ENCODE measurements at places on chromosomes 6 and 20.
A peak's percentile ranks its signal among the peaks of the same experiment; 100 is the strongest.

DNA sequence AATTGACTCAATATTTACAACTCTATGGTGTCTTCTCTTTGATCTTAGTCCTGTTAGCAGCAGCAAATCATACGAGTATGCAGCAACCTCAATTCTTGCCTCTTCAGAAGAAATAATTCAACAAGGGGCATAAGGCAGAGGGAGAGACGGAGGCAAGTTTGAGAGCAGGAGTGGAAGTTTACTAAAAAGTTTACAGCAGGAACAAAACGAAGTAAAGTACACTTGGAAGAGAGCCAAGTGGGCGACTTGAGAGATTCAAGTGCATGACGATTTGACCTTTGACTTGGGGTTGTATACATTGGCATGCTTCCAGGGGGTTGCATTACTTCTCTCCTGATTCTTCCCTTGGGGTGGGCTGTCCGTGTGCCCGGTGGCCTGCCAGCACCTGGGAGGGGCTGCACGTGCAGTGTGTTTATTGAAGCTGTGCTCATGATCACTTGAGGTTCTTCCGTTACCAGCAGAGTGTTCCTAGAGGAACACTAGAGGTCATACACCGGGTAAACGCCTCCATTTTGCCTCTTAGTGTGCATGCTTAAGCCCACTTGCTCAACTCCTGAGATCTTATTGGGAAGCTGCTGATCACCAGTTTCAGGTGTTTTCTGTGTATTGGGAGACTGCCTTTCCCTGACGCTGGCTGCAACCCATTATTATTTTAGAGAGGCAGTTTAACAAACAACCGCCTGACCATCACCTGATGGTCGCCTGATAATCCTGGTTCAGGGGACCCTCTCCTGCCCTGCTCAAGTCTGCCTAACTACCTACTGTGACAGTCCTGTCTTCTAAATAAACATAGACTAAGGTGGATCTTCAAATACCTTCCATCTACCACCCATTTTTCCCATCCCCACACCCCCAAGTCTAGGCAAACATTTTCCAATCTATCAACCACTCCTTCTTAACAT, 172.4 kb upstream of the MYLIP start:
- DNase-seq: peak; percentile 81

GRCh38 chr20:14434384-14435136, 97.1 kb upstream of the FLRT3 start:
- DNase-seq: no peak

GRCh38 chr6:51265426-51265825, 446.8 kb downstream of the TFAP2B start:
- DNase-seq: no peak

GRCh38 chr6:106750142-106750918, 121.0 kb downstream of the QRSL1 start:
- DNase-seq: no peak

GRCh38 chr6:137543114-137543513, 48.9 kb upstream of the OLIG3 start:
- no peak for DNase-seq

DNA sequence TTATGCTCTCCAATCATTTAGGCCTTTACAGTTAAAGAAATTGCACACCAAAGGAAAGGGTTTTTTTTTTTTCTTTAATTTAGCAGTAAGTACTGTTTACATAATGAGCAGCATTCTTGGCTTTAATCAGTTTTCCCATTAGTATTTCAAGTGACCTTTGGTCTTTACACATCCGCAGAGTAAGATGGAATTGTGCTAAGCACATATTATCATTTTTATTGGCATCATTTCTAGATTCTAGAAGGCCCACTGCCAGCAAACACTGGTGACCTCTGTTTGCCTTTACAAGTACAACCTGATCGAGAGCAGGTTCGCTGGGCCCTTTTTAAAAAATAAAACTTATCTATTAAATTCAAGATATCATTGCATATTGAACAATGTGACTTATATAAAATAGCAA, 104.3 kb downstream of the ADGRG6 start:
- DNase-seq: no peak

DNA sequence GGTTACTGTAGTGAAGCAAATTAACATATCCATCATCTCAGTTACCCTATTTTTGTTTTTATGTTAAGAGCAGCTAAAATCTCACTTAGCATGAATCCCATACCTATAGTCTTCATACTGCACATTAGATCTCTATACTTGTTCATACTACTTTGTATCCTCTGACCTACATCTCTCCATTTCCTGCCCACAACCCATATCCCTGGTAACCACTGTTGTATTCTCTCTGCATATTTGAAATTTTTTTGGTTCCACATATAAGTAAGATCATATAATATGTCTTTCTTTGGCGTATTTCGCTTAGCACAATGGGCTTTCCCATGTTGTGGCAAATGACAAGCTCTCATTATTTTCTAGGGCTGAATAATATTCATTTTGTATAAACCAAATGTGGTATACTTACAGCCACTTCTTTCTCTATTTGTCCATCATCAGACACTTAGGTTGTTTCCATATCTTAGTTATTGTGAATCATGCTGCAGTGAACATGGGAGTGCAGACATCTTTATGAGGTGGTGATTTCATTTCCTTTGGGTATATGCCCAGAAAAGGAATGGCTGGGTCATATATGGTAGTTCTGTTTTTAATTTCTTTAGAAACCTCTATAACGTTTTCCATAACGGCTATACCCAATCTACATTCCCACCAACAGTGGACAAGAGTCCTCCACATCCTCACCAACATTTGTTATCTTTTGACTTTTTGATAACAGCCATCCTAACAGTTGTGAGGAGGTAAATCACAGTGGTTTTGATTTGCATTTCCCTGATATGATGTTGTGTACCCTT, 39.8 kb downstream of the BACH2 start:
- no peak for DNase-seq

GRCh38 chr6:32609731-32610640, 20.3 kb upstream of the HLA-DRB1 start:
- peak; percentile 92 for DNase-seq

- no peak for DNase-seq
Measured at GRCh38 chr6:82893889-82894652, 171.6 kb downstream of the UBE3D start.

- no peak for DNase-seq
Measured at GRCh38 chr6:30493643-30494250, 4.4 kb downstream of the HLA-E start.

DNA sequence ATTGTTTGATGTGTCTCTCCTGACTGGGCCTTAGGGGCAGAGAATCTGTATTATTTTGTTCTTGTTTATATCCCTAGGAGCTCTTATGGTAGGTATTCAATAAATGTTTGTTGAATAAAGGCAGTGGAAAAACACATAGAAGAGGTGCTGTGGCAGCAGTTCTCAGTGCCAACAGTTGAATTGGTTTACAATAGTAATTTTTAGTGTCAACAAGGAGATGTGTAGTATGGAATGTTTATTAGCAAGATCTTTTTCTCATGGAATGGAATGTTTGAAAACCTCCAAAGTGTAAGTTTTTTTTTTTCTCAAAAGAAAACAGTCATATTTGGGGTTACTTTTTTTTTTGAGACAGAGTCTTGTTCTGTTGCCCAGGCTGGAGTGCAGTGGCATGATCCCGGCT, 28.0 kb downstream of the ASXL1 start:
- no peak for DNase-seq

GRCh38 chr6:52914516-52914915, 5.0 kb upstream of the GSTA3 start:
- no peak for DNase-seq

DNA sequence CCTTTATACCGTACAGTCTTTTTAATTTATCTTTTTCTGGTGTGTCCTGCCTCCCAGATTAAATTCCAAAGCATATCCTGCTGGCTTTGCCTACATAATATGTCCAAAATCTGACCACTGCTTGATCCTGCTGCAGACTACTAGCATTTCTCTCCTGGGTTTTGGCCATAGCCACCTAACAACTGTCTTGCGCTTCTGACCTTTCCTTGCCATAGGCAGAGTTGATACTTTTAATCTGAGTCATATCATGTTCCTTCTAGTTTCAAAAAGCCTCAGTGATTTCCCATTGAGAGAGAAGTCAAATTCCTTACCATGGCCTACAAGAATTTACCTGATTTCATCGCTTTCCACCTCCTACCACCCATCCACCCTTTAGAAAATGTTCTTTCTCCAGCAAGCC, 104.8 kb downstream of the BCKDHB start:
- DNase-seq: no peak

DNA sequence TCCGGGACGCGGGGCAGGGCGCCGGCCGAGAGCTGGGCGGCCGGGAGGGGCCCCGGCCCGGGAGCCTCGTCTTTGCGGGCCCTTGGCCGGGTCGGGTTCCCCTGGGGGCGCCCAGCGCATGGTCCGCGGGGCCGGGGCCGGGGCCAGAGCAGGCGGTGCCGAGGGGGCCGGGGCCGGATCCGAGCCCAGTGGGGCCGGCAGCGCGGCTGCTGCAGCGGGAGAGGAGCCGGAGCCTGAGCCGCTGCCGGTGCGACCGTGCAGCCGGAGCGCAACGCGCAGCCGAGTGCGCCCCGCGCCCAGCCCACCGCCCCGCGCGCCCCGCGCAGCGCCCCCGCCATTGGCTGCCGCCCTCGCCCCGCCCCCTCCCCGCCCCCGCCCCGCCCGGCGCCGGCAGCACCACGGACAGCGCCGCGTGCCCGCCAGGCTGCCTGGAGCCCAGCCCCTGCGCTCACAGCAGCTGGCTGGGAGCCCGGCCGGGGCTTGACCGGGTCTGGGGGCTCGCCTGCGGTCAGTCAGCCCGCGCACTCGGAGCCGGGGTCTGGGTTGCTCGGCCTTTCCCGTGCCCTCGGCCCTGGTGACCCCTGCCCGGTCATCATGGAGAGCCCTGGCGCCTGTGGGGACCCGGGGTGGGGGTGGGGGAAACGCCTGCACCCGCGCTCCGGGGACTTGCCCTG, at the start of gene HRH3:
TSS of gene HRH3 (minus strand) at position 287 of the 674 bp plus-strand sequence. CDS start 308 bp downstream, outside the sequence.
- peak; percentile 67 for DNase-seq

GRCh38 chr6:44456070-44456965, 68.8 kb downstream of the CDC5L start:
- no peak for DNase-seq

DNA sequence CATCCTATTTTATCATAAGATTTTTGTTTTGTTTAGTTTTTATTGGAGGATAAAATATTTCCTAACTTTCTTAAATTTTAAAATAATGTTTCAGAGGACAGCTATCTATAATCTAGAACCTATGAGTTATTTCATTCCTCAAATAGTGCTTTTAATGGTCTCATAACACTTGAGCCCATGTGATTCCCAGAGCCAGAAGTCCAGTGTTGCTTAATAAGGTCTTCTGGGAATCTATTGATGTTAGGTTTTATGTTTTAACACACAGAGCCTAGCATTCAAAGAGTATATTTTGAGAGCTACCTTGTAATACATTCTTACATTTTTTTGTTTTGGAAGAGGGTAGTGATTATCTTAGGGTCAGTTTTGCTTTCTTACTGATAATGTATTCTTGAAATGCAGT, 200.2 kb downstream of the CENPW start:
- no peak for DNase-seq

- no peak for DNase-seq
Measured at GRCh38 chr6:68633972-68634725, 933 bp upstream of the ADGRB3 start.

DNA sequence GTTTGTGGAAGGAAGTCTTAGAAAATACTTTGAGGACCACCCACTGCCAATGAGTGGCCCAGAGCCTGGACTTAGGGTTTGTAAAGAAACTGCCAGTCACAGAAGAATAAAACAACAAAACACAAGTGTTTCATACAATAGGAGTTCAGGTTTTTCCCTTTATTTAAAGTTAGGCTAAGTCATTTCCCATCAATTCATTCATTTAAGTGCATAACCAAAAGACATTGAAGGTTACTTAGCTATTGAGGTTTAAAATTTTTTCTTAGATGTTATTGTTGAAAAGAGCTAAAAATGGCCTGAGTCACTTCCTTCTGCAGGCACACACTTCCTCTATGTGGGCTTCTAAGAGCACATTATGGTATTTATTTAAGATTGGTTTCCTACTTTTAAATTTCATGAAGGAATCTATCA, 54.2 kb downstream of the ARMC2 start:
- no peak for DNase-seq

GRCh38 chr20:58097429-58097828, 131.0 kb downstream of the ANKRD60 start:
- no peak for DNase-seq

DNA sequence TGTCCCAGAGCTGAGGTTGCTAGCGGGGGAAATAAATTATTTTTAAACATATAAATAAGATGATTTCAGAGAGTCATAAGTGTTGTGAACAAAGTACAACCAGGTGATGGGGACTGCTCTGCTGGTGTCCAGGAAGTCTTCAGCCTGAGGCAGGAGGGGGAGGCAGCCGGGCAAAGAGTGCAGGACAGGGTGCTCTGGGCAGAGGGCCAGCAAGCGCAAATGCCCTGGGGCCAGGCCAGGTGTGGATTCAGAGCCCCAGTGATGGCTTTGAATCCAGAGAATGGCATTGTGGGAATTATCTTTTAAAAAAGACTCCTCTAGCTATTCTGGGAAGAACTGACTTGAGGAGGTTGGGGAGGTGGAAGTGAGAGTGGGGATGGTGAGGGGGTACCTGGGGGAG, 1.6 kb downstream of the CLPSL1 start:
- DNase-seq: no peak

DNA sequence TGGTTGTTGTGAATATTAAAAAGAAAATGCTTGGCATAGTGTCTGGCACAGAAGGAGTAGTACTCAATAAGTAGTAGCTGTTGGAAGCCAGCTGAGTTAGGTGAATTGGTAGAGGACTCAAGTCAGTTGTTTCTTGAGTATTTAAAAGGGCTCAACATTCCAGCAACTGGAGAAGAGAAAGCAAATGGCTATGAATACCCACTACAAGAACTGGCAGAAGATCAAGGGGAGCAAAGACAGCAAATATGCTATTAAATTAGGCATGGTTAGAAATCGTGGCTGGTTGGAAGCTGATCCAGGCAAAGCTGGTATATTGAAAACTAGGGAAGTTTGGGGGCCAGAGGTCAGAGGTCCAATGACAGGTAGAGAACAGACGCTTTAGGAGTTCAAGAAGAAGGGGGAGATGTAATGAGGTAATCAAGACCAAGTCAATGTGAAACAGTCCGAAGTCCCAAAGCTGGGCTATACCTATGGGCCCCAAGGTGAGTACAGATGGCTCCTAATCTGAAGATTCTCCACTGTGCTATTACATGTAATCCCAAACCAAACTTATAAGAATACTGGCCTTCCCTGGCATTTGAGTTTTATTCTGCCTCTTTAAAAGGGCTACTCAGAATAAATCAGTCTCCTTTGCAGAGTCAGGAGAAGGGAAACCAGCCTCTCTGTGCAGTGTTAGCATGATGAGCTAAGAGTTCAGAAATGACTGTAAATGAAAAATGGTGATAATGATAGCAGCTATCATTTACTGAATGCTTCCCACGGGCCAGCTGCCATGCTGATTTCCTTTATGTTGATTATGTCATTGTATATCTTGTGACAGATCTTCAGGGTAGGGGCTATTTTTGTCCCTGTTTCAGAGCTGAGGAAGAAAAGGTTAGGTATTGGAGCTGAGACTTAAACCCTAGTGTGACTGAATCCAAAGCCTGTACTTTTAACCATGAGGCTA, 122.3 kb downstream of the ANKS1A start:
- DNase-seq: no peak

DNA sequence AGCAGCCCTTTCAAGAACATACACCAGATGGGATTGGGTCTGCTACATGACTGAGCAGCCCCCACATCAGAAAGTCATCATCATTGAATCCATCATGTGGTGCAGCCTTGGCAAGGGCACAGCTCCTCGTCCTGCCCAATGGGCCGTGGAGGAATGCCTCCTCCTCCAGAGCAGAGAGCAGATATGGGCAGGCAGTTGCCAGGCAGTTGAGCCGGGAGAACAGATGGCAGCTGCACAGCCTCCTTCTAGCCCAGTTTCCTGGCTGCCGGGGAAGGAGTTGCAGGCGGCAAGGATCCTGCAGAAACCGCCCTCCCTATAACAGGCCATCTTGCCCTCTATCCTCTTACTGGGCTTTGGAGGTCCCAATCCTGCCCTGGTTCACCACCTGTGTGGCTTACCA, 11.9 kb upstream of the ZFAND3 start:
- peak; percentile 86 for DNase-seq
